ENCODE measurements at places on chromosomes 6 and 20.

DNA sequence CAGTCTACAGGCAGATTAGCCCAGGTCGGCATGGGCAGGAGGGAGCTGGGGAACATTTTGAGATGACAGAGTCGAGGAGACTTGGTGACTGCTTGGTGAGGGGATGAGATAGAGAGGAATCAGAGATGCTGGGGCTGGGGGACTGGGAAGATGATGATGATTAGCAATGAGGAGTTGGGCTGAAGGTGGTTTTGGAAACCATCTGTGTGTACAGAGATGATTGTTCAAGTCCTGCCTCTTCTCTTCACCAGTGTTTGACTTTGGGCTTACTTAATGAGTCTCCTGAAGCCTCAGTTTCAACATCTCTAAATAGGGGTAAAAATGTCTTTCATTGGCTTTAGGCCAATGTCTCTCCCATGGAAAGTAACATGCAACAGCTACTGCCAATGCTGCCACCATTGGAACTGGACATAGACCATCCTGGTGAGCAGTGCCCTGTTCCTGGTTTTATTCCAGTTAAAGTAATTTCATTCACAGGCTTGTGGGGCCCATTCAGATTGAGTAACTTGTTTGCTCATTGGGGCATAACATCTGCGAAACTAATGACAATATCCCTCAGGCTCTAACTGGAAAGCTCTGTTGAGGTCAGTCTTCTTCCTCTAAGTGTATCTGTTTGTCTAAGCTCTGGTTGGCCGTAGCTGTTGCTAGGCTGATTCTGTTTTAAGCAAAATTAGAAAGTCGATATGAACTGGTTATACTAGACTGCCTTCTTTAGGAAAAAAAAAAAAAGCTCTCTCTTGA lies 99.1 kb downstream of the ARMC2 start:
- DNase-seq = no peak

GRCh38 chr6:36920049-36920448 lies 34.3 kb downstream of the C6orf89 start:
- DNase-seq = no peak

- DNase-seq = no peak
These were observed 172.6 kb downstream of the VEGFA start for GRCh38 chr6:43942616-43943015.

DNA sequence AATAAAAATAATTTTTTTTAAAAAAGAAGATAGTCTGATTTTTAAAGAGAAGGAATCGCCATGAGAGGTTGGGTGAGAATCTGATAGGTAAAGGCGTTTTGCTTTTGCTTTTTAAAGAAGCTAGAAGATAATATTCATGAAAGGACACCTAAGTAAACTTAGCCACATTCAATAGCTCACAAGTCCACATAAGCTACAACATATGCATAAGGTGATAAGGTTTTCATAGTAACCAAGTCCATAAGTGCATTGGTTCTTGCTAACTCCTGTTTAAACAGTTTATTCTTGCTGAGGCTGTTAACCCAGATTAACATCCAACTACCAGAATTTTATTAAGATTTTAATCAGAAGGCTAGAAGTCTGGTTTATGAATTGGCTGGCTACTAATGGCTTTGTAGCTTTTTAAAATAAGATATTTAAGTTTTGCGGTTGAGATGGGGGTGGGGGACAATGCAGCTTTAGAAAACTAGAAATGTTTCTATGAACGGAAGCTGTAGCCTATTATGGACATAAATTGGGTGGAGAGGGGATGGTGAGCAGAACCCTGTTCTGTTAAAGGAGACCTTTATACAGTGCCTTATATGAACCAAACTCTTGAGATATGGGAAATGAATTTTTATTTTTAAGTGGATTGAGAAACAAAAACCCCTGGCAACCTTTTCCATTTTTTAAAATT lies 235.1 kb downstream of the ZFAND3 start:
- DNase-seq = no peak
